ENCODE measurements at places on chromosomes 5 and 9.
A peak's percentile ranks its signal among the peaks of the same experiment; 100 is the strongest.

DNA sequence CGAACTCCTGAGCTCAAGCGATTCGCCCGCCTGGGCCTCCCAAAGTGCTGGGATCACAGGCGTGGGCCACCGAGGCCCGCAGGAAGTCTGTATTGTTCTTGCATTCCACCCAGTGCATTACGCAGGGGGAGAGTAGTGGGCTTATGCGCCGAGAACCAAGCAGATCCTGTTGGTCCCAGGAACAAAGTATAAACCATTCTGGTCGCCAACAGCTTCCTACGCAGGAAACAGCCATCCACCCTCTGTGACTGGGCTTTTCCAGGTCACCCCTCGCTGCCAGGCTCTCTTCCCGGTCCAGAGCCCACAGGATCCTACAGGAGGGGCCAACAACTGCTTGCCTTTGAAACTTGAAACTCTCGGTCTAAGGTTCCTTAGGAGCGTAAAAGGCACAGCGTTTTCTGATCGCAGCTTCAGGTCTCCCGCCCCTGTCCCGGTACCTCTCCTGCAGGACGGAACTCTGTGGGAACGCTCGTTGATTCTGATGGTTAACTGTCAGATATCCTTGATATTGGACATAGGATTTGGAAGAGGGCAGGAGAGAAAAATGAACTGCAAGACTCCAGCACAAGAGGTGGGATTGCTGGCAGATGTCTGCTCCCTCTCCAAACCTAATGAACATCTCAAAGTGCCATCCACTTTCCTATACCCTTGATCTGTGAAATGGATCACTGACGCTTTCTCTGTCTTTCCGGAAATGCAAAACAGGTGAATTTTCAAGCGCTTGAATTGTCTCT lies 4.2 kb upstream of the ANXA2R start:
- peak overlapping the region; percentile 3 for H3K27ac ChIP-seq
- no peaks in the 10 kb centered on the region for H3K36me3 ChIP-seq
- no peaks in the 10 kb centered on the region for H3K27me3 ChIP-seq
- DNase-seq = no peak

- peaks cover 73% of the 10 kb centered on the region for H3K4me1 ChIP-seq
- H3K36me3 ChIP-seq = no peaks in the 10 kb centered on the region
- H3K27ac ChIP-seq = peak overlapping the region; percentile 99
- no peaks in the 10 kb centered on the region for H3K27me3 ChIP-seq
These were observed 599 bp downstream of the NMRK1 start for GRCh38 chr9:75087289-75087823.

DNA sequence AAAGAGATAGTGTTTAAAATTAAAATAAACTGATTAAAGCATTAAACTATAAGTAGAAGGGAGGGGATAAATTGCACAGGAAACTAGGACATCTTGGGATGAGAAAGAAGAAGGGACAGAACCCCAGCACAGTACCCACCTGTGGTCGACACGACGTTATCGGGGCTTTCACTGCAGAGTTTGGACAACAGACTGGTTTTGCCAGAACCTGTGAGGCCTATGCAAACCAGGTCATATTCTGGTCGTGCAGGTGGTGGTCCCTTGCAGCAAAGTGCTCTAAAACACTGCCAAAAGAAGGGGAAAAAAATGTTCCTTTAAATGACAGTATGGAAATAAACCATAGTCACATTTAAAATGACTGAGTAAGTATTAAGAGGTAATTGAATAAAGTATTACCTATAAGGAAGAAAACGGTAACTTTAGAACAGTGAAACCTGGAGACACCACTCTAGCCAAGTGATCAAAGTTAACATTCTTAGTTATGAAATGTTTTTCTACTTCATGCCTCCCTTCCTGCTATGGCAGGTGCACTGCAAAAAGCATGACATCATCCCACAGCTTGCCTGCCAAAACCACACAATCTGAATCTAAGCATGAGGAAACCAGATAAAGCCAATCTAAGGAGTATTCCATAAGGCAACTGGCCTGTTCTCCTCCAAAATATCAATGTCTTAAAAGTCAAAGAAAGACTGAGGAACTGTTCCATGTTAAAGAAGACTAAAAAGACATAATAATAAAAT lies 138.6 kb downstream of the ARL15 start:
- H3K4me3 ChIP-seq = no peak overlapping the region
- peak; percentile 63 for DNase-seq
- no peaks in the 10 kb centered on the region for H3K4me1 ChIP-seq
- H3K27me3 ChIP-seq = no peaks in the 10 kb centered on the region
- no peaks in the 10 kb centered on the region for H3K36me3 ChIP-seq
- H3K27ac ChIP-seq = no peak overlapping the region

DNA sequence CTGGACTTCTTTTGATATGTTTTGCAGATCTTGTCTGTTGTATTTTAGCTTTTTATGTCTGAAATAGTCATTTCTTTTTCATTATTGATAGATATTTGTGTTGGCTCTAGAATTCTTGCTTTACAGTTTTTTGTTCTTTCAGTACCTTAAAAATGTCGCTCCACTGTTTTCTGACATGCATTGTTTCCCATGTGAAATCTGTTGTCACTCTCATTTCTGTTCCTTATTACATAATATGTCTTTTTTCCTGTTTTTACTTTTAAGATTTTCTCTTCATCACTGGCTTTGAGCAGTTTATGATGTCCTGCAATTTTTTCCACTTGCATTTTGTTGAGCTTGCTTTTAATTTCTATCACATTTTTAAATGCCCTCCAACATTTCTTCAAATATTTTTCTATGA lies 270.4 kb upstream of the TARS1 start:
- H3K36me3 ChIP-seq = no peaks in the 10 kb centered on the region
- H3K27me3 ChIP-seq = no peaks in the 10 kb centered on the region
- H3K4me1 ChIP-seq = no peaks in the 10 kb centered on the region
- H3K4me3 ChIP-seq = no peak overlapping the region

DNA sequence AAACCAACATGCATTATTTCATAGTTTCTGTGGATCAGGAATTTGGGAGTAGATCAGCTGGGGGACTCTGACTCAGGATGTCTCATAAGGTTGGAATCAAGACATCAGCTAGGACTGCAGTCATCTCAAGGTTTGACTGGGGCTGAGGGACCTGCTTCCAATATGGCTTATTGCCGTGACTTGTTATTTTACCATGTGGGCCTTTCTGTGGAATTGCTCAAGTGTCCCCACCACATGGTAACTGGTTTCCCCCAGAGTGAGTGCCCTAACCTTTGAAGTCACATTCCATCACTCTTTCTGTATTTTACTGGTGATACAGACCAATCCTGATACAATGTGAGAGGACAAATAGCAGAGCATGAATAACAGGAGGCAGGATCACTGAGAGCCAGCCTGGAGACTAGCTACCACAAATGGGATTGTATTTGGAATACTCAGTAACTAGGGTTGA lies 70.2 kb upstream of the ELL2 start:
- DNase-seq = no peak
- no peaks in the 10 kb centered on the region for H3K36me3 ChIP-seq
- H3K4me3 ChIP-seq = no peak overlapping the region
- no peaks in the 10 kb centered on the region for H3K4me1 ChIP-seq
- no peak overlapping the region for H3K27ac ChIP-seq

DNA sequence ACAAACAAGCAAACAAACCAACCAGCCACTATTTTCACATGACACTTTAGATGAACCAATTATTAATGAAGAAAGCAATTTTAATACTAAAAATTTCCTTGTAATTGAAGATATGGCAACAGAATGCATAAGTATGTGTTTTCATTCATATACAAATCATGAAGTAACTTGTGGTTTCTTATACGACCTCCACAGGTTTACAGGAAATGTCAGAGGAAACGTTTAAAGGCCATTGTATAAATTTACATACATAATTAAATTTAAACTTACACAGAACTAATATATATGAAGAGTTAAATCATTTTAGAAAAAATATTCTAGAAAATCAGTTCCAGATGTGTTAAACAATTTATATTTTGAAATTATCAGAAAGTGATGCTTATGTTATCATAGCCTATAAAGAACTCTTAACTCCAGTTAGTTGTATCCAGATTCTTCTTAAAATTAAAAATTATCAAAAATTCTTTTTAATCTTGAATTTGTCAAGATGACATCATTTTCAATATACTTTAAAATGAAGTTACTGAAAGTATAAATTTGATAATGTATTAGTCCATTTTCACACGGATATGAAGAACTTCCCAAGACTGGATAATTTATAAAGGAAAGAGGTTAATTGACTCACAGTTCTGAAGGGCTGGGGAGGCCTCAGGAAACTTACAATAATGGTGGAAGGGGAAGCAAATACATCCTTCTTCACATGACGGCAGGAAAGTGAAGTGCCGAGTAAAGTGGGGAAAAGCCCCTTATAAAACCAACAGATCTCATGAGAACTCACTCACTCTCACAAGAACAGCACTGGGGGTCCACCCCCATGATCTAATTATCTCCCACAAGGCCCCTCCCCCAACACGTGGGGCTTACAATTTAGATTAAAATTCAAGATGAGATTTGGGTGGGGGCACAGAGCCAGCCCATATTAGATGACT lies 192.0 kb downstream of the PIK3R1 start:
- H3K4me1 ChIP-seq = no peaks in the 10 kb centered on the region
- no peaks in the 10 kb centered on the region for H3K27me3 ChIP-seq
- H3K4me3 ChIP-seq = no peak overlapping the region
- H3K36me3 ChIP-seq = no peaks in the 10 kb centered on the region
- DNase-seq = no peak
- H3K27ac ChIP-seq = no peak overlapping the region

GRCh38 chr9:18447131-18447530 lies 26.8 kb upstream of the ADAMTSL1 start:
- H3K4me1 ChIP-seq = no peaks in the 10 kb centered on the region
- no peak for DNase-seq
- H3K4me3 ChIP-seq = no peak overlapping the region
- peak overlapping the region; percentile 3 for H3K27ac ChIP-seq
- H3K27me3 ChIP-seq = no peaks in the 10 kb centered on the region
- H3K36me3 ChIP-seq = no peaks in the 10 kb centered on the region

DNA sequence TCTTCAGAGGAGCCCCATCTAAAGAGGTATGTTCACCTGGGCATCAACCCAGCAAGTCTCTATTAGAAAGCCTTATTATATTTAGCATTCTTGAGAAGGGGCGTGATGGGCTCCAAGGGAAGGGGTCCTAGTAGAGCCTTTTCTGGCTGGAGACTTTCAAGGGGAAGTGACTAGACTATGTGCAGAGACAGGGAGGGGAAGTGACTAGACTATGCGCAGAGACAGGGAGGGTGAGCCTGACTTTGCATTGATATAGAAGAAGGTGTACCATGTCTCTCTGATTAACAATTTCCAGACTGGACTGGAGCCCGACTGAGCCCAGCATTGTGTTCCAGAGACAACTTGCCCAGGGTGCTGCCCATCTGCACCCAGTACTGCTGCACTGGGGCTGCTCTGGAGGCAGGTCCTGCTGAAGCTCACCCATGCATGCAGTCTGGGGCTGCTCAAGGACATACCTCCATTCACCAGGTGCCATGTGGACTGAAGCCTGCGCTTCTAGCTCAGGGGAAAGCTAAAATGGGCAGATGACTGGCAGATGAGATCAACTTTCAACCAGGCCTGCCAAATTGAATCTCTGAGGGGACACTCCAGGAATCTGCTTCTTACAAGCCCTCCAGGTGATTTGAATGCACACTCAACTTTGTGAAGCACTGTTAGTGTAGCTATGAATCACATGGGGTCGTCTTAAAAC lies 83.0 kb upstream of the GNA14 start:
- no peak for DNase-seq
- peaks cover 14% of the 10 kb centered on the region for H3K36me3 ChIP-seq
- no peak overlapping the region for H3K27ac ChIP-seq

DNA sequence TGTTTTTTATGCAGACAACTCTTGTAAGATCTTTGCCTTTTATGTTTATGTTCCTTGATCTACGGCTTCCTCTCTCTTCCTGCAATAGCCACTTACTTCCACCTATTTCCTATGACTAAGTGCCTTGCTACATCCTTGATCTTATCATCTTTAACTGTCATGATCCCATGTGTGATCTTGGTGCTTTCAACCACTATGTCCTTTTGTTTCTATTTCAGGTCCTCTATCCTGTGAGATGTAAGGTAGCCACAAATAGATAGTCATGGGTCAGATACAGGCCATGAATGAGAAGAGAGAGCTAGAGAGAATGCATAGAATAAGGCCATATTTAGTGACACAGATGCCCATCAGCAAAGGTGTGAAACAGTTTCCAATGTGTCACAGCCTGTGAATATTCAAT lies 243.6 kb upstream of the HAPLN1 start:
- H3K36me3 ChIP-seq = no peaks in the 10 kb centered on the region
- H3K27ac ChIP-seq = no peak overlapping the region
- H3K4me3 ChIP-seq = no peak overlapping the region
- DNase-seq = no peak

- H3K27ac ChIP-seq = no peak overlapping the region
- DNase-seq = no peak
- no peak overlapping the region for H3K4me3 ChIP-seq
- no peaks in the 10 kb centered on the region for H3K4me1 ChIP-seq
- no peaks in the 10 kb centered on the region for H3K36me3 ChIP-seq
These were observed 128.7 kb downstream of the C5orf15 start for GRCh38 chr5:133839721-133840120.

GRCh38 chr5:136047858-136048257 lies 19.1 kb downstream of the TGFBI start:
- no peak overlapping the region for H3K27ac ChIP-seq
- DNase-seq = peak; percentile 53
- H3K27me3 ChIP-seq = no peaks in the 10 kb centered on the region
- H3K36me3 ChIP-seq = no peaks in the 10 kb centered on the region

DNA sequence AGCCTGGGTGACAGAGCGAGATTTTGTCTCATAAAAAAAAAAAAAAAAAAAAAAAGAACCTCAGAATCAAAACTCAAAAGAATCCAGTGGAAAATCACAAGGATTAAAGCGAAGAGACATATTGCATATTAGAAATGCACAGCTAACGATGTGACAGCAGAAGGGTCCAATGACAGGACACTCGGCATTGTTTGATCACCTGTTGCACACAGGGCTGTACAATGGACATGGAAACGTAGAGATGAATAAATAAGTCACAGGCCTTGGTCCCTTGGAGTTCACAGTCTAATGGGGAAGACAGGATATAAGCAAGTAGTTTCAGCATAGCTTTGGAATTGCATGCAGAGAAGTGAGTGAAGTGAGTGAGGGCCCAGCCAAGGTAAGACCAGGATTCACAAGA lies 25.9 kb upstream of the PIK3R1 start:
- peaks cover 8% of the 10 kb centered on the region for H3K4me1 ChIP-seq
- DNase-seq = no peak
- H3K27me3 ChIP-seq = no peaks in the 10 kb centered on the region
- H3K36me3 ChIP-seq = no peaks in the 10 kb centered on the region

GRCh38 chr9:114643896-114644295 lies 13.7 kb downstream of the TEX53 start:
- H3K4me3 ChIP-seq = no peak overlapping the region
- no peaks in the 10 kb centered on the region for H3K27me3 ChIP-seq
- no peaks in the 10 kb centered on the region for H3K4me1 ChIP-seq
- H3K27ac ChIP-seq = no peak overlapping the region
- H3K36me3 ChIP-seq = peaks cover 52% of the 10 kb centered on the region

GRCh38 chr5:135466178-135467050 lies 14.3 kb upstream of the TIFAB start:
- H3K27me3 ChIP-seq = no peaks in the 10 kb centered on the region
- no peak overlapping the region for H3K27ac ChIP-seq
- no peak overlapping the region for H3K4me3 ChIP-seq
- H3K4me1 ChIP-seq = peaks cover 13% of the 10 kb centered on the region
